ENCODE measurements at places on chromosomes 13 and 19. TPM values are rescaled to one million over a fixed set of nuclear protein-coding genes. Genes with fewer than 3 reads are reported as not detected.

The TMEM272 gene
- not detected for total RNA-seq

The RASAL3 gene
- total RNA-seq = not detected

The CACNG7 gene
- total RNA-seq = 0.35 TPM

The ATXN8OS gene
- total RNA-seq = not detected

The CFD gene
- 1.7 TPM for total RNA-seq

The PGLYRP1 gene
- not detected for total RNA-seq

The KMT5C gene
- total RNA-seq = 5.8 TPM

The CEACAM6 gene
- not detected for total RNA-seq

The PSG2 gene
- 2.7 TPM for total RNA-seq

The KLHL1 gene
- not detected for total RNA-seq

The C13orf46 gene
- total RNA-seq = 1.5 TPM

Measured in HFFc6 (cell line).